ENCODE measurements at places on chromosomes 3 and 15.

DNA sequence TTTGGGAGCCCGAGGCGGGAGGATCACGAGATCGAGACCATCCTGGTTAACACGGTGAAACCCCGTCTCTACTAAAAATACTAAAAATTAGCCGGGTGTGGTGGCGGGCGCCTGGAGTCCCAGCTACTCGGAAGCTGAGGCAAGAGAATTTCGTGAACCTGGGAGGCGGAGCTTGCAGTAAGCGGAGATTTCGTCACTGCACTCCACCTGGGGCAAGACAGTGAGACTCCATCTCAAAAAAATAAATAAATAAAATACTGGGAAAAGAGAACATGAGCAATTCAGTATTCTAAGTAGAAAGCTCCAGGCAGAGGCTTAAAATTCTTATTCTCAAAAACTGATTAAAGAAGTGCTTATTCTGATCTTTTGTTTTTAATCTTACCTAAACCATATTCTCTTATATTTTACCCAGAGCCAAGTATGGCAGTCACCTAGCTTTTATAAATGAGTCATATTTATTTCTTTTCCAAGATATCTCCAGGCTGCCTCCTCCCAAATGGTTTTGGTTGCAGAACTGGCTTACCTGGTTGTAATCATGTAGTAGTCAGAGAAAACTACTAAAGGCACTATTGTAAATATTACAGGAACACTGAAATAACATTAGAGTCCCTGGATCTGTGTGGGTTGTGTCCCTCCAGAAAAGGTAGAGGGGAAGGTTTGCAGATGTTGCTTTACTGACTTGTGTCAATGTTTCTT lies 45.8 kb upstream of the DYNC1LI1 start:
- DNase-seq = no peak

DNA sequence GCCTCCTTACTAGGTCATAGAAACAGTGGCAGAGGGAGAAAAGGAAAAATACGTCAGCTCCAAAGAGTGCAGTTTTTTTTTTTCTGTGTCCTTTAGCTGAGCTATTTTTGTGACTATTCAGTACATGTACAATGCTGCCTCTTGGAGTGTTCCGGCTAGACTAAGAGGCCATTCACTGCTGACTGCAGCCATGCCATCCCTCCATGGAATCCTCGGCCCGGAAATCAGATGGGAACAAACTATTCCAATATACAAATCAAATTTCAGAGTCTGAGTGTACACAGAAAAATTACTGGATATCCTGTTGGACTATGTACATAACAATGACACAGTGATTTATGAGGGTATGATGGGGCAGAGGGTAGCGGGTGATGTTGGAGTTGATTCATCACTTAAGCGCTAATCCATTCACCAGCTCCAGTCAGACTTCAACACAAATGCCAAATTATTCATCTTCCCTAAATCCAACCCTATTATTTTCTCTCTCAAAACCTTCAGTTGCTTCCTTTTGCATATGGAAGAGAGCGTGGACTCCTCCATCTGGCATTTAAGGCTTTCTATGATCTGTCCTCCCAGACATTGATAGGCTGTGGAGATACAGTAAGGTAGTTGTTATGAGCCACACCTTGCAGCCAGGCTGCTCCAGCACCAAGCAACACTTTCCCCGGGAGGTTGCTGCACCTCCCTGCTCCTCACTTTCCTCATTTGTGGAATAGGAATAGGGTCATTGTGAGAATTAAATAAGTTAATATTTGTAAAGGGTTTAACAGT lies 109.1 kb downstream of the LPP start:
- peak; percentile 91 for DNase-seq

DNA sequence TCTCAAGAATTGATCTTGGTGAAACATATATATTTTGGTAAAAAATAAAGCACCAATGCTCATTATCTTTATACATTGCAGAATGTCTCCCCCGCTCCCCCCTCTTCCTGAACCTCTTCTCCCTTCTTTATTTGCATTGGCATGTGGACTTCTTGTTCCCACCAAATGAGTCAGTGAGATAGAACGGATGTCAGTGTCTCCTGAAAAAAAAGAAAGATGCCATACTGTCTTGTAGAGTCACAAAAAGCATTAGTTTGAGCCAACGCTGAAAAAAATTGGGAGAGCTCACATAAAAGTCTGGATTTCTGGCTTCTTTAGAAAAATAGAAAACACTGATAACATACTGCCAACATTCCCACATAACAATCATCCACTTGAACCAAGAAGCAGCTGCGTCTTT lies 32.0 kb upstream of the STXBP5L start:
- no peak for DNase-seq

- no peak for DNase-seq
Measured at GRCh38 chr3:194184265-194184751, 48.4 kb downstream of the HES1 start.

DNA sequence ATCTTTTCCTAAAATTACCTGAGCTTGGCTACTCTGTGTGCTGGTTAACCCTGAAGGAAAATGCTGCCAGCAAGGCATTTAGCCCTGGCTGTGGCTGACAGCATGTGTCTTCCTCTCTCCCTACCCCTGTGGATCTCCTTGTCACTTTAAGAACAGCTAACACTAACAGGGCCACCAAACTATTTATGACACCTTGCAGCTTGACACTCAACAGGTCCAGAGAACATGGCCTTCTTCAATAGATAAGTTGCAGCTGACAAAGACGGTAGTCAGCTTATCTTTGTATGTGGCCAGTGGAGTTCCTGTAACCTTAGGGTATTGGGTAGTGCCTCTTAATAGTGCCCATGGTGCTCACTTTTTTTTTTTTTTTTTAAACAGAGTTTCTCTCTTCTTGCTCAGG lies 32.0 kb upstream of the COPB2 start:
- DNase-seq = no peak

GRCh38 chr15:78263907-78264303 lies 457 bp upstream of the DNAJA4 start:
- no peak for DNase-seq

- no peak for DNase-seq
Measured at GRCh38 chr3:169158379-169158778, 505.1 kb downstream of the MECOM start.

GRCh38 chr15:83734487-83734886 lies 80.6 kb downstream of the ADAMTSL3 start:
- no peak for DNase-seq

GRCh38 chr3:106542101-106542769 lies 673.4 kb upstream of the CBLB start:
- no peak for DNase-seq

- DNase-seq = no peak
Measured at GRCh38 chr15:49817100-49817499, 196.3 kb downstream of the DTWD1 start.

- DNase-seq = no peak
Measured at GRCh38 chr3:17800232-17800631, 57.8 kb upstream of the TBC1D5 start.

- DNase-seq = no peak
Measured at GRCh38 chr15:64480891-64481290, 20.5 kb downstream of the ZNF609 start.

DNA sequence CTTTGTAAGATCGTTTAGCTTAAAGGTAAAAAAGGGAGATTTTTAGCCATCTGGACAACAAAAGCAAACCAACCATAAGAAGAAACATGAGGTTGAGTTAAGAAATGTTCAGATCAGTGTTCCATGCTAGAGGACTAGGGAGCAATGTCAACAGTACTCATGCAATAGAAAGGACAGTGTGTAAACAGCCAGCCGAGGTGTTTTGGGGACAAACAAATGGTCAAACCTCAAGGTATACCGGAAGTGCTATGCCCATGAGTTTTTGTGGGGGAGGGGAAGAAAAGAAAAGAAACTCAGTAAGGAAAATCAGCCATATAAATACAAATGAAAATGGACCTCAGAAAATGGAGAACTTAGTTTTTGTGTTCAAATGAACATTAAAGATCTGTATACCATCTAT lies 289.5 kb upstream of the GRM7 start:
- no peak for DNase-seq

DNA sequence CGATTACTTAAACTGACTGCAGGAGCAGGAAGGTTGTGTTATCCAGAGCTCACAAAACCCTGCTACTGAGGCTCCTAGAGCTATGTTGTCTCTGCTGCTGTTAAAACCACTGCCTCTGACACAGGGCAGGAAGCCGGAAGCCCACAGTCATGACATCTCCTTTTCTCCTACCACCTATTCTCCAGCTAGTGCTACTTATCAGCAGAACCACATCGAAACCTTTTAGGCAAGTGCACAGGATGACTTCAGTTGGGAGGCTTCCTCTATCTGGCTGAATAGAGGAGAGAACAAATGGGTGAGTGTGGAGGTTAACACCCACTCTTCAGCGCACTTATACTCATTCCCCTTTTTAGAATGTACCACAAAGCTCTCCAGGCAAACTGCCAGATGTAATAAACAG lies 638.0 kb downstream of the OTOL1 start:
- no peak for DNase-seq

DNA sequence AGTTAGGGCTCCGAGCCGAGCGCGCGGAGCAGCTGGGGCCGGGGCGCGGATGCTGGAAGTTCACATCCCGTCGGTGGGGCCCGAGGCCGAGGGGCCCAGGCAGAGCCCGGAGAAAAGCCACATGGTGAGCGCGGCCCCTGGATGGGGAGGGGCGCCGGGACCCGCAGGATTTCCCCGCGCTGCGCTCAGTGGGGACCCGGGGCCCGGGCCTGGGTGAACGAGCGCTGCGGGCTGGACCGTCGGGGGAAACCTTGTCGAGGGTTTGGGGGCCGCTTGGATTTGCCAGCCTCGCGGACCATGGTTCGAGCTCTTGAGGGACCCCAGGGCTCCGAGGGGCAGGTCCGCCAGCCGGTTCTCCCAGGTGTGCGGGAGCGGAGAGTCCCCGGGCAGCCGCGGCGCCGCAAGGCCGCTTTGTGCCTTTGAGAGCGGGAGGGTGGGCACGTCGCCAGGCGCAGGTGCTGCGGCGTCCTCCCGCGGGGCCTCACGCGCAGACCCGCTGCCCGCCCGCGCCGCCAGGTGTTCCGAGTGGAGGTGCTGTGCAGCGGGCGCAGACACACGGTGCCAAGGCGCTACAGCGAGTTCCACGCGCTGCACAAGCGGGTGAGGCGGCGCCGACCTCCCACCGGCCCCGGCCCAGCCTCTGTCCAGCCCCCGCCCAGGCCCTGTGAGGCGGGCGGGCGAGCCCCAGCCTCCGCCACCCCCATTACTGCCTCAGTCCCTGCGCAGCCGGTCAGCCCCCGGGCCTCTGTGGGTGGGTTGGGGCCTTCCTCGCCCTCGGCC lies at the start of gene SNX22:
SNX22 (plus strand) TSS at position 5 of the 780 bp plus-strand sequence; CDS start at position 50, 45 bp downstream.
- peak; percentile 16 for DNase-seq

DNA sequence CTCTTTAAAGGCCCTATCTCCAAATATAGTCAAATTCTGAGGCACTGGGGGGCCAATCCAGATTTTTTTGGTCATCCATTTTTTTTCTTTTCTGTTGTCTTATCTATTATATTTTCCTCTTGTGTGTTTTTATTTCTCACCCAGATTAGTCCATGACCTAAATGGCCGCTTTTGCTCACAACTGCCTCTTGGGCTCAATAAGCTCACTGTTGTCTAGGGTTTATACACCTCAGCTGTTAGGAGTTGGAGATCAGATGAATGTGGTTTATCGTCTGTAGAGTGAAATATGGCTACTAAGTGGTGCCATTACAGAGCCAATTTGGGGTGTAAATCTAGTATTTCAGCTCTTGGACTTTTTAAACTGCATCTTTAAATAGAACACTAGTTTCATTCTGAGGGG lies 173.3 kb downstream of the GHSR start:
- DNase-seq = no peak

- DNase-seq = peak; percentile 4
Measured at GRCh38 chr3:10907262-10907661, 85.3 kb upstream of the SLC6A1 start.

DNA sequence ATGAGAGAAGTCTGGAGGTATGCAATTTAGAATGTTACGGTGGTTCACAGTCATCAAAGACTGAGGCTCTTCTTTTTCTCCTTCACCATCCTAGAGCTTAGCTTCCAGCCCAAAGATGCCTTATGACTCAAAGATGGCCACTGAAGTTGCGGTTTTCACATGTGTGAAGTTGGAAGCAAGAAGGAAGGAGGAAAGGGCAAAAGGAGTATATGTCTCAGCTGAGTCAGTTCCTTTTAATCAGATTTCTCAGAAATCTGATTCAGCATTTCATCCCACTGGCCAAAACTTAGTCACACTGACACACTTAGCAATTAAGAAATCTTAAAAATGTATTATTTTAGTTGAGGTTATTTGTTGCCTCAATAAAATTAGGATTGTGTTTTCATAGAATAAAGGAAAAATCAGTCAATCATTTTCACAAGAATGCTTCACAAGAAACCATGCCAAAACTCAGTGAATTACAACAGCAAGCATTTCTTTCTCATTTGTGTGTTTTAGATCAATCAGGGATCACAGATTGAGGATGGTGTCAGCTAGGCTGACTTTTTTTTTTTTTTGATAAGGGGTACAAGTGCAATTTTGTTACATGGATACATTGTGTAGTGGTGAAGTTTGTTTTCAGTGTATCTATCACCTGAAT lies 211.1 kb upstream of the GADL1 start:
- peak; percentile 85 for DNase-seq

GRCh38 chr15:41853831-41854230 lies 15.2 kb downstream of the PLA2G4B start:
- no peak for DNase-seq

GRCh38 chr3:196962108-196962929 lies 6.3 kb downstream of the PIGZ start:
- DNase-seq = no peak

GRCh38 chr3:31947671-31948091 lies 33.4 kb downstream of the OSBPL10 start:
- DNase-seq = no peak

DNA sequence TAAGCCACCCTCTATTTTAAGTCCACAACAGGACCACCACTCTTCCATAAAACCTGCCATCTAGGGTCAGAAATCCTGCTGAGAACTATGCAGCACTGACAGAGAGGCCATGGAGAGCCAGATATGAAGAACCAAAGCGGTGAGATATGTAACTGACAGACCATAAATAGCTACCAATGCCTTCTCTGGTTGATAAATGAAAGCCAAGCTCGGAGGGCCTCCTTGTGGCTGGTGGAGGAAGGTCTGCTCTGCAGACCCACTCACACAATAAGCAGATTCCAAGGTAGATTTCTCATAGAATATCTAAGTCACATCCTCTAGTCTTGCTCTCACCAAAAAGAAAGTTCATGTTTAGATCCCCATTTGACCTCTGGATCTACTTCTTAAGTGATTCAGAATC lies 38.9 kb downstream of the RYK start:
- DNase-seq = peak; percentile 65

GRCh38 chr3:111861391-111861790 lies 2.3 kb downstream of the PHLDB2 start:
- peak; percentile 47 for DNase-seq

DNA sequence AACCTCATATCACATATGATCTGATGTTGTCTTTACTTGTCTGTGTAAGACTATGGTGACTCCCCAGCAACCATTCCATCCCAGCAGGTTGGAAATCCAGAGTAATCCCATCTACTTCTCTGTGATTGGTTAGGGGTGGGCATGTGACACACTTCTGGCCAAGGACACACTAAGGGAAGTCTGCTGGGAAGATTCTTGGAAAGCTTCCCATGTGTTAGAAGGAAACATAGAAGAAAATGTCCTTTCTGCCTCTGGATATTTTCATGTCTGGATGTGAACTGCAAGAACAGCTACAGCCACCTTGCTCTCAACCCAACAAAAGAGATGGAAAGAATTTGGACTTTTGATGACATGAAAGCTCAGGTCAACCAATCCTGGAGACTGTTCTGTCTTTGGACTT lies 2.6 kb upstream of the UBE2Q2 start:
- DNase-seq = peak; percentile 70

All from mesenchymal stem cell (in vitro differentiated cells and primary cell).